ENCODE measurements at places on chromosomes 4 and X. TPM values are rescaled to one million over a fixed set of nuclear protein-coding genes. Genes with fewer than 3 reads are reported as not detected.

Gene BANK1
- 0.15 TPM for total RNA-seq

Gene ATP1B4
- not detected for total RNA-seq

Gene ARSJ
- total RNA-seq: 32.3 TPM

Gene TSC22D3
- 106 TPM for total RNA-seq

Gene CCNA2
- 138 TPM for total RNA-seq

Gene EIF4E
- 69.3 TPM for total RNA-seq

Gene CSAG2
- total RNA-seq: not detected

Gene TSR2
- total RNA-seq: 12.8 TPM

Gene ARMCX5
- 14.5 TPM for total RNA-seq

Gene CPEB2
- total RNA-seq: 6.4 TPM

Gene CCDC110
- total RNA-seq: not detected

Data from bronchus fibroblast of lung (primary cell).